ENCODE measurements at places on chromosomes 16 and 17.

DNA sequence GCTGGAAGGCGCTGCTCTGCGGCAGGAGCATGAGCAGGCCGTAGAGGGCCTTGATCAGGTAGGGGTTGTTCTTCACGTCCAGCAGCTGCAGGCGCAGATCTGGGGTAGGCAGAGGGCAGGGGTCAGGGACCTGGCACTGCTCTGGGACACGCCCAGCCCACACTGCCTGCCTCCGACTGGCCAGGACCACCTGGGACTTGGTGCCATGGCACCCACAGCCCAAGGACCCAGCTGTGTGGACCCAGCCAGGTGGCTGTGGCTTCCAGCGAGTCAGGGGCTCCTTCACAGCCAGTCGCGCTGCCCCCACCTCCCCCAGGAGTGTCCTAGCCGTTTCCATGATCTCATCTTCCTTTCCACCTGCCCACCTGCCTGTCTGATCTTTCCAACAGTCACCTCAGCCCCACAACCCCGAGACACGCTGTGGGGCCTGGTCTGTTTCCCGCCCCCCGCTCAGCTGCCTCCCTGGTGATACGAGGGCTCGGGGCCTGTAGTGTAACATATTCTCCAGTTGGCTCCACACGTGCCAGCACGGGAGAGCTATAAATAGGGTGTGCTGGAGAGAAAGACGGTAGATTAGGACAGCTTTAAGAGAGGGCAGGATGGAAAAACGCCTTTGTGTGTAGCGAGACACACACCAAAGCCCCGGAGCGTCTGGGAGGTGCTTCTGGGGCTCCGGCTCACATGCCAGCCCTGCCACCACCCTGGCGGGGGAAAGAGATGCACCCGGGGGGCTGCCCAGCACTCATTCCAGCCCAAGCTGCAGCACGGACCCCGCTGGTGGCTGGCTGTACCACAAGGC lies 7.2 kb upstream of the MTSS2 start:
- DNase-seq = no peak

DNA sequence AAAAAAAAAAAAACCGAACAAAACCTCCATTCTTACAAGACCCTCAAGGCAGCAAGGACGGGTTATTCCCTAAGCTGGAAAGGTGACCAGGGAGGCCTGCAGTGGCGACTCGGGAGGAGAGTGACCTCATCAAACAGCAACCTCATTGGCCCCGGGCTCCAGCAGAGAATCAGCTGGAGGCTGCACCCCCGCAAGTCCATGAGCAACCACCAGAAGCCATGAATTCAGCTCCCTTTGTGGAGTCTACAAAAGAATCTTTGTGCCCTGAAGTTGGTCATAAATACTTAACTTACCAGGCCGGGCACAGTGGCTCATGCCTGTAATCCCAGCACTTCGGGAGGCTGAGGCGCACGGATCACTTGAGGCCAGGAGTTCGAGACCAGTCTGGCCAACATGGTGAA lies 80.9 kb upstream of the CREBBP start:
- no peak for DNase-seq

DNA sequence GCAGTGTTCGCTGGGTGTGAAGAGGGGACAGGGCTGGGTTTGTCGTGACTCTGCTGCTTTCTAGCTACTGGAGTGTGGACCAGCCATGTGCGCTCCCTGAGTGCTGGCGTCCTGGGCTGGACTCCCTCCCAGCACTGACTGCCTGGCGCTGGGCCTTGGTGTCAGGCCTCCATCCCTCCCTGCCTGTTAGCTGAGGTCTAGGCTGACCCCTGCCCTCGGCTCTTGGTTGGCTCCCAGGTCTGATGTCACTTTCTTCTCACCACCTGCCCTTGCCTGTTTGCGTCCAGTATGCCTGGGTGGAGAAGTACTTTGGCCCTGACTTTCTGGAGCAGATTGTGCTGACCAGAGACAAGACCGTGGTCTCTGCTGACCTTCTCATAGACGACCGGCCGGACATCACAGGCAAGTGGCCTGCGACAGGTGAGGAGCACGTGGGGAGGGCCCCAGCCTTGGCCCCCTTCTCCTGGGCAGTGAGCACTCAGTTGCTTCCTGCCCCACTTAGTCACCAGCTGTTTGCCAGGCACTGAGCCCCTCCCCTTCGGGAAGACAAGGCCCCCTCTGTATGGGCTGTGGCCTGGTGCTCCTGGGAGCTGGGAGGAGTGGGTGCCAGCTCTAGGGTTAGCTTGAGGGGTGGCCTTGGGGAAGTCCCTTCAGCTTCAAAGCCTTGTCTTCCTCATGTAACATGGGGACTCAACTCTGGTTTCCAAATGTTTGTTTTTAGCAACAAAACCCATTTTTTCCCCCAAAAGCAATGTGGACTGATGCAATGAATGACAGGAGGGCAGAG lies 41.5 kb downstream of the NT5M start:
- DNase-seq = no peak

DNA sequence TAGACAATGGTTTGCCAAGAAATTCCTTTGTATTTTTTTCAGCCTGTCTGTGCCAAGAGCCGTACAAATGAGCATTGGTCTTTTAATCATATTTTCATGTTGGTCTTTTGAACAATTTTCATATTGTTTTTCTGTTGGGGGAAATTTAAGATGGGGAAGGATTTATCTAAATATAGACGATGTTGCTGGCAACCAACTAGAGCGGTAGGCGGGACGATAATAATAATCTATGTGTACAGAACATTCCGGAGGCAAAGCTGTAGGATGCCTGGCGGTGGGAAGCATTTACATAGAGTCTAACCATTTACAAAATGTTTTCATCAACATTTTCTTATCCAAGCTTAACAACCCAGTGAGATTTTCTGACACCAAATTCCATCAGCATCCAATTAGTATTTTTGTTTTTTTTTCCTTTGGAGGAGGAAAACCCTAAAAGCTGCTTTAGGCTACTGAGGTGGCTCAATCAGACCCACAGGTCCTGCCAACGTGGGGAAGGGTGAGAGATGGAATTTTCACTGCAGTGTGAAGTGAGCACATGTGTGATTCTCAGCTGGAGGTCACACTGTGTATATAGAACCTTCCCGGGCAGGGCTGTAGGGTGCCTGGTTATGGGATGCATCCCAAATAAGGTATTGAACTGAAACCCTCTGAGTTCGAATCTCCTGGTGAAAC lies 11.7 kb upstream of the SEC14L1 start:
- no peak for DNase-seq

GRCh38 chr17:8121681-8122421 lies 2.1 kb downstream of the HES7 start:
- peak; percentile 85 for DNase-seq

DNA sequence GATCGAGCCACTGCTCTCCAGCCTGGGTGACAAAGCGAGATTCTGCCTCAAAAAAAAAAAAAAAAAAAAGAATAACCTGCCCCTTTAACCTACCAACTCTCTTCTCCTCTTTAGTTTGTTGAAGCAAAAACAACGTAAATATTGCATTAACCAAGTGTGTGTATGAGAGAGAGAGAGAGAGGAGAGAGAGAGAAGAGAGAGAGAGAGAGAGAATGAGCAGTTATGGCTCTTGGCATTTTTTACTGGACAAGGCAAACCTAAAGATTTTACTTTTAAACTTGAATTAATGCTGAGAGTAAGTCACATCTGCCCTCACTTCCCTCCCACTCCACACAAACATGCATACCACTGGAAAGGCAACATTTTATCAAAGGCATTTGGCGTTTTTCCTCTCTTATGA lies 3.0 kb upstream of the SLFN5 start:
- no peak for DNase-seq

DNA sequence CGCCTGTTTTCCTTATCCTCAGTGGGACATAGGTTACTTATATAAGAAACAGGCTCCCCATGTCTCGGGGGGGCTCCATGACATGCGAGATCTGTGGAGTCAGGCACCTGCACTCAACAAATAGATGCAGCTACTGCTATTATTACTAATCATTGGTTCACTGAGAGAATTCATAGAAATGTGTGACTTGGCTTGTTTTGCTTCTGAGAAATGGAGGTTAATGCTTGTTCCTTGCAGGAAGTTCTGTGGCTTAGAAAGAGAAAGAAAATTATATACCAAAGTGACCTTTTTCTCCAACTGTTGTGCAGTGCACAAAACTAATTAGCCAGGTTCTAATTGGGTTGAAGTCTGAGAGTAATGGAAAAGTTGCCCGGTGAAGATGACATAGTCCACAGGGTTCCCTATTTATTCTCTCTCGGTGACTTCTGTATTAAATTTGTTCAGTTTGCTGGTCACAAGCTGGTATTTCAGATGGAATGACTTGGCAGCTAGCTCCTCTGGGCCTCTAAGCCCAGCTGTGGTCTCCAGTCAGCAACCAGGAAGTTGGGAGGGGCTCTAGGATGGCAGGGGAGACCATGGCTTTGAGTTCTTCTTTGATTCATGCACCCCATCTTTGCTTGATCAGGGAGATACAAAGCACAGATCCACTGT lies 17.6 kb upstream of the MAF start:
- no peak for DNase-seq

All from GM20000 (cell line).